ENCODE measurements at places on chromosomes 6 and 20. TPM values are rescaled to one million over a fixed set of nuclear protein-coding genes. Genes with fewer than 3 reads are reported as not detected.

The SENP6 gene
- total RNA-seq, result 202 TPM

The RFX6 gene
- total RNA-seq, result not detected

The DDR1 gene
- total RNA-seq, result 234 TPM

The ECT2L gene
- total RNA-seq, result not detected

The GUCA1A gene
- 3.4 TPM for total RNA-seq

The CRIP3 gene
- total RNA-seq, result 21.3 TPM

The CGA gene
- not detected for total RNA-seq

GRCh38 chr20:61964675-61965605 is 100.7 kb downstream of the TAF4 start:
- no peak overlapping the region for H3K27ac ChIP-seq
- H3K27me3 ChIP-seq, result no peaks in the 10 kb centered on the region

- peaks cover 9% of the 10 kb centered on the region for H3K4me1 ChIP-seq
- H3K27me3 ChIP-seq, result no peaks in the 10 kb centered on the region
- no peak overlapping the region for H3K27ac ChIP-seq
- no peaks in the 10 kb centered on the region for H3K36me3 ChIP-seq
- H3K4me3 ChIP-seq, result no peak overlapping the region
Measured at GRCh38 chr6:3926150-3926482, 76.9 kb downstream of the FAM50B start.

DNA sequence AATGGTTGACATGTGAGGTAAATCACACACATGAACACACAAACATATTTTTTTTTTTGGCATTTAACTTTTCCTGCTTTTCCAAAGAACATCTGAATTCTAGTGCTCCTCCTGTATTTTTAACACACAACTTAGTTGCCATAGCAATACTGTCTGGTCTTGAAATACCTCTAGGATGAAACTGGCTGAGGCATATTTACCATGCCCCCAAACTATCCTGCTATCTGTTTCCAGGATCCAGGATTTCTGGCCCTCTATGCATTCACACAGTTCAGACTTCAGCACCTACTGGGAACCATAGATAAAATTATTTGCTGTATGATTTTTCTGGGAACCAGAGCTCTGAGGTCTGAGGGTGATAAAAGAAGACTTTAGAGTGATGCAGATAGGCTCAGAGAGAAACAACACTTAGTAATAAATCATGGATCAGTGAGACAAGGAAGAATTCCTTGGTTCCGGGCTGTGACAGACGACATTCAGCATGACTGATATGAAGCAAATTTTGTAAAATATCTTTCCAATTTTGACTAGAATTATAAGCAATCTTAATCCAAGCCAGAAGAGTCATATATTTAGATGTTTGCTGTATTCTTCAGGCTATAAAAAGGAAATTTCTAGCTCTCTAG is 359.7 kb downstream of the BTBD9 start:
- H3K27ac ChIP-seq, result no peak overlapping the region
- H3K4me3 ChIP-seq, result no peak overlapping the region
- no peaks in the 10 kb centered on the region for H3K27me3 ChIP-seq
- no peak for DNase-seq
- no peaks in the 10 kb centered on the region for H3K36me3 ChIP-seq
- H3K4me1 ChIP-seq, result peaks cover 13% of the 10 kb centered on the region

GRCh38 chr6:135850882-135851281 is 619 bp upstream of the PDE7B start:
- H3K27me3 ChIP-seq, result no peaks in the 10 kb centered on the region
- no peak for DNase-seq
- H3K36me3 ChIP-seq, result no peaks in the 10 kb centered on the region
- H3K27ac ChIP-seq, result no peak overlapping the region

Data from neural progenitor cell (in vitro differentiated cells).